AG09309 (cell line): ENCODE measurements at places on chromosomes 2 and 18.

DNA sequence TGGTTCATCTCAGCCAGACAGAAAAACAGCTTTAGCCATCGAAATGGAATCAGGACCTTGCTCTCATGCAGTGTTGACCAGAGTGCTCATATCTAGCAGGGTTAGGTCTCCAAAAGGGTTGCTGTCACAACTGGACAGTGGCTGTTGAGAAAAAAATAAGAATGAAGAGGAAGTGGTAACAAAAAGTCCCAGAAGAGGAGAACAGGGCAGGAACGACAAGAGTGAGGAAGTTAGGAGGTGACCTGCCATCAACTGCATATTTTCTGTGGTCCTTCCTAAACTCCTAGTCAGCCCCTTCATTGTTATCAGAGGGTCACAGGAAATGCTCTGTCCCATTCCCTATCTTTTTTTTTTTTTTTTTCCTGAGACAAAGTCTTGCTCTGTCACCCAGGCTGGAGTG lies 188.1 kb upstream of the LINC00305 start:
- DNase-seq, result no peak

GRCh38 chr2:134671513-134671912 lies 47.3 kb downstream of the TMEM163 start:
- no peak for DNase-seq

DNA sequence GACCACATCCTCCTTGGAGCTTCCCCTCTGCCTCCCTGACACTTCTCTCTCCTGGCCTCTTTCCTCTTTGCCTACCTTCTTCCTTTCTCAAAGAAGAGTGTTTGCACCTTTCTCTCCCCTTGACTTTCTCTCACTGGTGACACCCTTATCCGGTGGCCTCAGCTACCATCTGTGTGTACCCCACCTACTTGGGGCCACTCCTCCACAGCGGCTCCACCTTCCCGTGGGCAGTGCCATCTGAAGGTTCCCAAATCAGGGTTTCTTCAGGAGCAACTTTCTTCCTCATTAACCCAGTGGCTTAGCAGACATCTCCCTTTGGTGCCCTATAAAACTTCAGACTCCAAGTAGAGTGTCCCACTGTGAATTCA lies 5.3 kb upstream of the NCL start:
- no peak for DNase-seq

DNA sequence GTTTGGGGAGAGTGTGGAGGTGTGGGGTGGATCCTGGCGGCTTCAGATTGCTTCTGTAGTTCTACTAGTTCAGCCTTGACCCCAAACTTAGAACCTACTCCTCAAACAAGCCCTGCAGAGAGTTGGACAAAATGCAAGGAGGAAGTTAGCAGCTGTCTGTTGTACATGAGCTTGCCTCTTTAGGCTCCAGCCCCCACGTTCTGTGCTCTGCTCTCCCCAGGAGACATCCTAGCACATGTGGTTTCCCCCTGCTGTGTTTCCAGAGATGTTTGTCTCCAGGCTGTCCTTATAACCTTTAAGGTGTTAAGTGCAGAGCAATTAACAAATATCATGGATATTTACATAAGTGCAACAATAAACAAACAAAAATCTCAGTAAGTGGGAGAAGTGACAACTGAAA lies 111.1 kb downstream of the ACOXL start:
- DNase-seq, result no peak

DNA sequence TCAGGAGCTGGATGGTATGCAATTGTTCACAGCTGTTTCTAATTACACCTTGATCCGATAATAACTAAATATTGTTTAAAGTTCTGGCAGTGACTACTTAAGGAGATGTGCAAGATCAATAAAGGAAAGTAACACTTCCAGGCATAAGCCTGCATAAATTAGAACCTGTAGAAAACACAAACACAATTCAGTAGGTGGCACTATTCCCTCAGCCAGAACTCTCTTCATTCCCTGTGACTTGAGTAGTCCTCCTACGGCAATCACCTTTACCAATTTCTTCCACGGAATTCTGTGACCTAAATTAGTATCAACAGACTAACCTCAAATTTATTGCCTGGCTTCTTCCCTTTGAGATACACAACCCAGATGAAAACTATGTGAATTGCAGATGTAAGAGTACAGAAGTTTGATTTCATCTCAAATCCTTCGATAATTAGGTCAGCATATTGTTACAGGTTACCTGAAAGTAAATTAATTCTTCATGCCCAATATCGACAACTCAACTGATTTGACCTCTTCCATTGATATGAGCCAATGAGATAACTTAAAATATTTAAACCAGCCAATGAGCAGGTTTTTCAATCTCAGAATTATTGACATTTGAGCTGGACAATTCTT lies 137.8 kb downstream of the PID1 start:
- DNase-seq, result no peak

DNA sequence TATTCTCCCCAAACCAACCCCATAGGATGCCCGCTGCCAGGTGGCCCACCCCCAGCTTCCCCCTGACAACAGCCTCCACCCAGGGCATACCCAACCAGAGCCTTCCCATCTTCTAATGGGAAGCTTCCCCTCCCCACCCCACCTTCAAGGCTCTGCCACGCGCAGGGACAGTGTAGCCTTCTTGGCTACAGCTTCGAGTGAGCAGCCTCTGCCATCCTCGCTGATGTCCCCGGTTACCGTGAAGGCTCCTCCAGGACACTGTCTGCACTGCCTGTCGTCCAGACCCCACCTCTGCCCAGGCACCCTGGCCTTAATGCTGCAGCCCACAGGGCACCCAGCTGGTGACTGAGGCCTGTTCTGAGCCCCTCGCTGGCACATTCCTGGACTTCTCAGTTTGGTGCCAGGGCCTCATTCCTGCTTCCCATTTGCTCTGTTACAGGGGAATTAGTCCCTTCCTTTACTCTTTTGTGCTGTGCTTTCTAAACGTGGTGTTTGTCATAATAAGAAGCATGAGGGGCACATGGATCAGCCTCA lies 13.0 kb upstream of the ADNP2 start:
- DNase-seq, result no peak

- no peak for DNase-seq
Observed at GRCh38 chr18:78789850-78790249, 189.8 kb upstream of the SALL3 start.

DNA sequence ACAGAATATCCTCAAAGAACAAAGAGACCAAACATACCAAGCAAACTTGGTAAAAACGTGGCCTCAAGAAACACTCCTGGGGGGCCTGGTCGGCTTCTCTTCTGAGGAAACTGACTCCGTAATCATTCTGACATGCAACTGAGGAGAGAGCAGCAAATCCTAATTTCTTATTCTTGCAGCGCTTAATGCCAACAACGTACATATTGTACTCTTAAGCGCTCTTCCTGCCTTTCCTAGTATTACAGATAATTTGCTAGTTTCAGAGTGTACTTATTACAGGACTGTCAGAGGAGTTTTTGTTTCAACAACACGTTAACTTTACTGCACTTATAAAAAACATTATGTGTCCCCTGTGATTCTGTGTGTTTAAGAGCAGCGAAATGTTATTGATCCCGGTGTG lies 64.9 kb downstream of the ZNF521 start:
- no peak for DNase-seq

- no peak for DNase-seq
Observed at GRCh38 chr18:9671214-9671613, 36.9 kb upstream of the RAB31 start.

- peak; percentile 14 for DNase-seq
Observed at GRCh38 chr2:159285929-159286708, at the start of gene WDSUB1. WDSUB1 (minus strand) TSS chr2:159286703; CDS start chr2:159283069, 3,634 bp downstream.

GRCh38 chr2:68345129-68345875 lies 19.8 kb upstream of the PLEK start:
- no peak for DNase-seq

DNA sequence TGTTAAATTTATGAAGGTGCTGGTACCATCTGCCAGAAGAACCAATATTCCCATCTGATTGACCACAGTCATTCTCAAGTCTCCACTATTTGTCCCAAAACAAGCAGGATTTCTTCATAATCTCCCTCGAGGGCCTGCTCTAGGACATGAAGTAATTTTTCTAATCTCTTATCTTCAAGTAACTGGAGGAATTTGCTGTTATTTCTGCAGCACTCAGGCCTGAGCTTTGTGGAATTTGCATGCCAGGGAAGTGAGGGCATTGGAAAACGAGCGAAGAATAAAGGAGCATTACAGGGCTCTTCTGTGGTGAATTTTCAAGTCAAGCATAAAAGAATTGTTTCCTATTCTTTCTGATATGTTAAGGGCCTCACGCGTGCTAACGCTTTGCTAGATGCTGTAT lies 161.2 kb upstream of the EPAS1 start:
- no peak for DNase-seq

DNA sequence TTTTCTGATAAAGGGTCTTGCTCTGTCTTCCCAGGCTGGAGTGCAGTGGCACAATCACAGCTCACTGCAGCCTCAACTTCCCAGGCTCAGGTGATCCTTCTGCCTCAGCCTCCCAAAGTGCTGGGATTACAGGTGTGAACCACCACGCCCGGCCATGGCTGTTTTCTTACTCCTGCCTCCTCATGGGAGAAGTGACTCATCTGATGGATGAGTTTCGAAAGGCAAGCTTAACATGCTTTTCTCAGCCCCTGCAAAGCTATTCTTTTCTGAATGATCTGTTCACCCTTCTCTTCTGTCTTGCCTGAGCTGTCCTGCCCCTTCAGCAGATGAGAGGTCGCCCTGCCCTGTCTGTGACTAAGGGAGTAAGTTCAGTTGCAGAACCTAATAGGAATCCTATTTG lies 929 bp upstream of the CREG2 start:
- no peak for DNase-seq

DNA sequence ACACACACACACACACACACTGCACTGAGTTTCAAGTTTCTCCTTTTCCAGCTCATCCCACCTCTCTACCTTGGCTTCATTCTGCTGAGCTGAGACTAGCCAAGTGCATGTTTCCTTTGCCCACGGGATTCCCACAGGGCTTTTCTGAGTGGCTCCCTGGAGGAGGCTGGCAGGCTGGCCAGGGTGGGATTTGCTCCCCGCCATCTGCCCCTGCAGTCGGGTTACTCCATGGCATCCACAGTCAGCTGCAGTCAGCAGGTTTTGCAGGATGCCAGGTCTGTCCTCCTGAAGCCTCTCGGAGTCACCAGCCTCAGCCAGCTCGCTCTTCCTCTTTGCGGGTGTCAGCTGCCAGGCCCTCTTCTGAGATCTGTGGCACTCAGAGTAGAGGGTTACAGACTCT lies 783.7 kb upstream of the SOX11 start:
- no peak for DNase-seq

DNA sequence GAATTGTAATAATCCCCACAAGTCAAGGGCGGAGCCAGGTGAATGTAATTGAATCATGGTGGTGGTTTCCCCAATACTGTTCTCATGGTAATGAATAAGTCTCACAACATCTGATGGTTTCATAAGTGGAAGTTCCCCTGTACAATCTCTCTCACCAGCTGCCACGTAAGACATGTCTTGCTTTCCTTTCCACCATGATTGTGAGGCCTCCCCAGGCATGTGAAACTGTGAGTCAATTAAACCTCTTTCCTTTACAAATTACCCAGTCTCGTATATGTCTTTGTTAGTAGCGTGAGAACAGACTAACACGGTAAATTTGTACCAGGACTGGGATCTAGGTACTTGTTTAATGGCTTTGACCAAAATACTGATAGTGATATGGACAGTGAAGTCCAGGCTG lies 744.3 kb upstream of the REG3G start:
- DNase-seq, result no peak

DNA sequence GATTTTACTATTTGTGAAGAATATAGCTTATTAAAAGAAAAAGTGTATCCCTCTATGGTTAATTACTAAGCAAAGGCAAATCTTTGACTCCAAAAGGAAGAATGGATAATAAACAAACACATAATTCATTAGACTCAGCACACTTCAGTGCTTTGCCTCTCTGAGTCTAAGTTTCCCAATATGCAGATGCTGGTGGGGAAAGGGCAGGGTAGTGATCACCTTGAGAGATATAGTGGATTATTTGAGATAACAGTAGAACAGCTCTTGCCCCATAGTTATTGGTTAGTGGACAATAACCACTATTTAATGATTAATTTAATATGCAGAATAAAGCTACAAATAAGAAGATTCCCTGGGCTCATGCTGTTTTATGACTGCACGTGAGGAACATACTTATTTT lies 98.2 kb upstream of the SLC8A1 start:
- DNase-seq, result no peak

- no peak for DNase-seq
Observed at GRCh38 chr18:48860269-48861180, 90.2 kb downstream of the SMAD7 start.

DNA sequence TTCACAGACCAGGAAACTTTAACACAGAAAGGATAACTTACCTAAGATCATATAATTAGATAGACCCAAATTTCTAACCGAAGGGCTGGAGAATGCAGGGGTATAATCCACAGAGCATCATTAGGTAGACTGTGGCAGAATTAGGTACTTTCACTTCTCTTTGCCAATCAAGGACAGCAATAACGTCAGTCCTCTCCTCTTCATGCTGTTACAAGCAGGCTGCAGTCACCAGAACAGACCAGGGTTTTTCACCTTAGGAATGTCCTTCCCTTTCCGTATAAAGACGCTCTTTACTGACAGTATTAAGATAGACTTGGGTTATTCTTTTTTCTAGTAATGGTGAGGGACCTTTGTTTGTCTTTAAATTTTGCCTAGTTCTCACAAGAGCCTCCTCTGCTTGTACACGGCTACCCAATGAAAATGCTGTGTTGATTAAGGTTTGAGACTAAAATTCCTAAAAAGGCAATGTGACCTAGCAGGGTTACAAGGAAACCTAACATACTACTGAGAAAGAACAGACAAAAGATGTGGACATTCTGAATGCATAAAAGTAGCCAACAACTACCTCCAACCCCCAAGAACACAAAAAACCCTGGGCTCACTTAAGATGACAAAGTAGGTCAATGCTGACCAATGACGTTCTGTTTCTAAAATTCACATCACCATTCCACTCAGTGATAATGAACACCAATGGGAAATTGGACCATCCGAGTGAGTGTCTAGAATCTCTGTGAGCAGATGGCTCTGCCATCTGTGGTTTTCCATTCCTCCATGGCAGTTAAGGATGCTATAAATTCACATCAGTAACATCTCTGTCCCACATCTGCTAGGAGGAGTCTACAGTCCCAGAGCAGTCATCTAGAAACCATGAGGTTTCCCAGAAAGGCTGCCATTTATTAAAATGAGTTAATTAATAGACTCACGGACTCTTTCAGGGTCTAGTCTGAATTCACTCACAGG lies 2.1 kb downstream of the PDIA6 start:
- DNase-seq, result no peak
